ENCODE measurements at places on chromosomes 12 and 14. TPM values are rescaled to one million over a fixed set of nuclear protein-coding genes. Genes with fewer than 3 reads are reported as not detected.

C12orf60 gene
- total RNA-seq = 2.3 TPM

HSPA2 gene
- total RNA-seq = 7.3 TPM

GDF3 gene
- total RNA-seq = not detected

LMO3 gene
- total RNA-seq = 10.9 TPM

DNAI7 gene
- total RNA-seq = not detected

Measured in airway epithelial cell (primary cell).